ENCODE measurements at places on chromosomes 16 and 17.

GRCh38 chr16:11190588-11191560 is 65.1 kb downstream of the SOCS1 start:
- no peak for DNase-seq

DNA sequence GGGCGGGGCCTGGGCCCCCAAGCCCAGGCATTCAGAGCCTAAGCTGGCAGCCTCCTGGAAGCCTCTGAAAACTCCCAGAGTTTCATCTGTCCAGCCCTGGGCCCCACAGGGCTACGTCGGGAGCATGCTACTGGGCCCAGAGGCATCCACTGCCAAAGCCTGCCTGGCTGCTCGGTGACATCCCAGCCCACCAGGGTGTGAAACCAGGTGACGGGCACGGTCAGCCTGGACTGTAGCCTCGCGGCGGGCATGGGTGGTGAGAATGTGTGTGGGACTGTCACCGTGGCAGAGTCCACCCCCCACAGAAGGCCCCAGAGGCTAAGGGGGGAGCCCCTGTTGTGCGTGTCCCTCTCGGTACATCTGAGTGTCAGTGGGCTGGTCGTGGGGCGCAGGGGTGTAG is 25.6 kb upstream of the AATK start:
- no peak for DNase-seq

DNA sequence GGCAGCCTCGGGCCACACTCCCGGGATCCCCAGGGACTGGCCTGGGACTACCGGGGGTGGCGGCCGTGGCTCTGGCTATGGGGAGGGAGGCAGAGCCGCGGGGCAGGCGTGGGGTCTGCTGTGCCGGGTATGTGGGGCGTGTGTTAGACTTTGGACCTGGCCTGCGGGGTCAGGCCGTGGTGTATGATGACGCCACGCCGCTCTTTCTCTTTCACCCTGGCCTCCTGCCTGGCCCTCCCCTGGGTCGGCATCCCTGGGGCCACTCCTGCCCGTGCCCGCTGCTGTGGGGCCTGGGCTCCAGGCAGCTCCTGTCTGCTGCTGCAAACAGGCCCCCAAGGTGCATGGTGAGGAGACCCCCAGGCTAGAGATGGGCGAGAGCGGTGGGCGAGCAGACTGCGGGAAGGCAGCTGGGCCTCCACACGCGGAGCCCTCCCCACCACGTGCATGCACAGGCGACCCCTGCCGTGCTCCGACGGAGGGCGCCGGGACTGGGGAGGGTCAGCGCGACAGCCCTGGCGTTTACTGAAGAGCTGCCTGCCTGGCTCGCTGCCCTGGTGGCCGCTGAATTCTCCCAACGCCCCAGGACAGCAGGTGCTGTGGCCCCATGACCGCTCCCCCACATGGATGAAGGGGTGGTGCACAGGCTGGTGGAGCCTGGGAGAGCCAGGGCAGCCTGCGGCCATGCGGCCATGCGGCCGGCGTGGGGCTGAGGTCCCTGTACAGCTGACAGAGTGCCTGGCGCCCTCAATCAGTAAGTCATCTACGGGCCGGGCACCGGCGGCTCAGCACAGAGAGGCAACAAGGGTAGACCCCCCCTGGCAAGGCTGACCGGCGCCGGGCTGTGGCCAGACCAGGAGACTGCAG is 16.0 kb downstream of the CAPN15 start:
- no peak for DNase-seq

DNA sequence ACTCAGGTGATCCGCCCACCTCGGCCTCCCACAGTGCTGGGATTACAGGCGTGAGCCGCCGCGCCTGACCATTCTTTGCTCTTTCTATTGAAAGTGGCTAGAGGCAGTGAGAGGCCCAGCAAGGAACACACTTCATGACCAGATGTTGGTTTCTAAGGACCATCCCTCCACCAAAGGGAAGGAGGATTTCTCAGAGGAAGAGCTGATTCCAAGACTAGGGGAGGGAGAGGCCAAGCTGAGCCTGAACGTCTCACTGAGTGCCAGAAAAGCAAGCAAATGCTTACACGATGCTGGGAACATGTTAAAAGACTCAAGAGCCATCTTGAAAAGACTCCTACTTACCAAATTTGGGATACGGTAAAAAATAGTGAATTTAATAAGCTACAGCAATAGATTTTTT is 79.2 kb downstream of the MRM3 start:
- DNase-seq, result no peak

DNA sequence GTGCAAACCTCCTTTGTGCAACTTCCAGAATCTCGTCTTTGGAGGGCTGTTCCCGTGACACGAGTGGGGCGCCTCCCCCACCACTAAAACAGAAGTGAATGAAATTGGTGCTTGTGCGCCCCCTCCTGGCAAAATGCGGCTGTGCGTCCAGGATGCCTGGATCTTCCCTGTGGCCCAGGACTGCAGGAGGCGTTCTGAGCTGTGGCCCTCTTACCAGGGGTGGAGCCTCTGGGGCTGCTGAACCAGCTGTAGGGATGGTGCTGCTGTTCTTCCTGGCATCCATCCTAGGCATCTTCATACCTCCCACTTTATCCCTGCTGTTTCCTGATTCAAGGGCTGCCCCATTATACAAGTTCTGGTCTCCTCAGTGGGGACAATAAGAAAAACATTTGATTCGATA is 18.5 kb upstream of the NAGLU start:
- peak; percentile 79 for DNase-seq

GRCh38 chr17:76252040-76252954 is 12.0 kb upstream of the RNF157 start:
- DNase-seq, result no peak

- no peak for DNase-seq
These were observed 49.4 kb downstream of the CCDC42 start for GRCh38 chr17:8695241-8695640.

- no peak for DNase-seq
These were observed 506 bp downstream of the ATP5MC1 start for GRCh38 chr17:48892940-48893645.

DNA sequence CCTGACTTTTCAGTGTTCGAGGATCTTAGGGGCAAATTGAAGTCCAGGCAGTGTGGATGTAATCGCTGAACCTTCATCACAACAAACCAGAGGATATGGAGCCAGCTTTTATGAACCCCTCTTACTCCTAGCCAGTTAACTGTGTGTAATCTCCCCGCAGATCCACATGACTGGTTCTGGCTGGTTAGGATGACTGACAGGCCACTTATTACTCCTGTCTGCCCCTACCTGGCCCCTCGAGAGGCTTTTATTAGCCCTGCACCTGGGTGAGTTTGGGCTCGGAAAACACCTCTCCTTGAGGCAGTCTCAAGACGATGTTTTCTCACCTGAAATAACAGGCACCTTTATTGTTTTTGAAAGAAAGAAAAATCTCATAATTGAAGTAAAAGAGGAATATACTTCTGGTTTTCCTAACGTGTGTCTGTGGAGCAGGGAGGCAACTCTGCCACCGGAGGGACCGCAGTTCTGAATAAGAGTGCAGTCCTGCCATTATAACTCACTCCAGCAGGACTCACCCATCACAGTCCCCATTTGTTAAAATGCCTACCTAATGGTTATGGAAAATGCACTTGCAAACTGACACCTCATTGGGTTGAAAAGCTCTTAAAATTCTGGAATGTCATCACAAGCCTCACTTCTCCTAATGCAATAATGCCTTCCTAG is 291.9 kb upstream of the N4BP1 start:
- no peak for DNase-seq

GRCh38 chr17:81200201-81200600 is 22.6 kb downstream of the CEP131 start:
- no peak for DNase-seq

DNA sequence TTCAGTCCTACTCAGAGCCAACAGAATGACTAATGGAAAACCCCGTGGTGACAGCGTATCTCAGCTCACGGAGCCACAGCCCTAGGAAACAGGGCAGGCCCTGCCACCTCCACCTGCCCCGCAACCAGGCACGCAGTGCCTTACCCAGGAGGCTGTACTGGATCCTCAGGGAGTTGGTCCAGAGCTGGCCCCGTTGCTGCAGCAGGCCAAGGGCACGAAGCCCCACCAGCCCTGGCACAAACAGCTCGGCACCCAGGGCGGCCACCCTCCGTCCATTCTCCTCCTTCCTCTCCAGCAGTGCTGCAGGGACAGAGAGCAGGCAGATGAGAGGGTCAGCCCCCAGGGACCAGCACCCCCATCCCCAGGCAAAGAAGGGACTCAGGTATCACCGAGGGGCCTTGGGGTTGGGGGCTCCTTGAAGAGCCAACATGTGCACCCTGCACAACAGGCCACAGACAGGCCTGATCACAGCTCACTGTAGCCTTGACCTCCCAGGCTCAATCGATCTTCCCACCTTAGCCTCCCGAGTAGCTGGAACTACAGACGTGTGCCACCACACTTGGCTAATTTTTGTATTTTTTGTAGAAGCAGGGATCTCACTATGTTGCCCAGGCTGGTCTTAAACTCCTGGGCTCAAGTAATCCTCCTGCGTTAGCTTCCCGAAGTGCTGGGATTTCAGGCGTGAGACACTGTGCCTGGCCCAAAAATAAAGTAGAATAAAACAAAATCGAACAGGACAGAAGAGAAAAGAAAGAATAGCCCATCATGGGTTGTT is 115.7 kb downstream of the RMI2 start:
- no peak for DNase-seq

DNA sequence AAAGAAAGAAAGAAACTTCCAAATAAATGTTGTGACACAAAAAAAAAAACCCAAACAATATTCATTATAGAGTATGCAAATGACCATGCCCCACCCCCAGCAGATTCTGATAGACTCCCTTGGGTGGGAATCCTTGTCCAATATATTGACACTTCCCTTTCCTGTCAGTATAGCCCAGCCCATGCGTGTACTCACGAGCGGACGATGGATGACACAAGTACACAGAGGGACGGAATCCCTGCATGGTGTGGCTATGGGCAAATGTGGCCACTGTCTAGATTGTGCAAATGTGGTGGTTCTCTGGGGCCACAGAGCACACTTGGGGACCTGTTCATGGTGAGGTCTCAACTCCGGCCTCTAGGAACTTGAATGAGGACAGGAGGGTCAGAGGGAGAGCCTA is 3.1 kb downstream of the RAB37 start:
- DNase-seq, result no peak
